Stimulated activated CD4-positive, alpha-beta T cell treated with anti-CD3 and anti-CD28 coated beads, Interleukin-2, amount 100 ng/mL, for 48 hours (primary cell): ENCODE measurements at places on chromosomes 11 and 22.

DNA sequence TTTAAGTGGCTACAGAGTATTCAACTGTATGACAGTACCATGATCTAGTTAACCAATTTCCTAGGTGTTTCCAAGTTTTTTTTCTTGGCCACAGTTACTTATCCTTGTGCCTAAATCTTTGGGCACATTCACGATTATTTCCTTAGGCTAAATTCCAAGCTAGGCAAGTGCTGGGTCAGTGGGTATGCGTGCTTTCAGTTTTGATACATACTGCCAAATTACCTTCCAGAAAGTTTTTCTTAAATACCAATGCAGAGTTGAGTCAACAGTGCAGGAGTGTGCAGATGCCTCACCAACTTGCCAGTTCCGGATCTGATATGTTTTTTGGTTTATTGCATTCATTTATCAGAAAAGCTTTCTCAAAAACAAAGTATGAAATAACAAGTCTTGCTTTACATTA lies 67.9 kb upstream of the OR4B1 start:
- DNase-seq: no peak

DNA sequence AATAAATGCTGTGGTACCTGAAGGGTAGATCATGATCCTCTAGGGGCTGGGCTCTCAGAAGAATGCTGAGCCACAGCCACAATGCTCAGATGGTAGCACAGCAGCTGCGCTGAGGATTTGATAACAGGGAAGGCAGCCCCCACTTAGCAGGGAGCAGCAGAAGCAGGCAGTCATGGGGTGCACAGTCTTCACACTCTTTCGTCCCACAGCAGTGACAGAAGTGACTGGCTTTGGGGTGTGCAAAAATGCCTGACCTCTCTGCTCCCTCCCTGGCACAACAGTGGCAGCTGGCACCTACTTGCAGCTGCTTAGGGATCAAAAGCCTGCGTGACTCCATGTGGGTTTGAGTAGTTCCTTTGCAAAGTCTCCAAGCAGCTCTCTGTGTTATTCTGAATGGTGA lies 1349.8 kb upstream of the RAG2 start:
- DNase-seq: no peak

DNA sequence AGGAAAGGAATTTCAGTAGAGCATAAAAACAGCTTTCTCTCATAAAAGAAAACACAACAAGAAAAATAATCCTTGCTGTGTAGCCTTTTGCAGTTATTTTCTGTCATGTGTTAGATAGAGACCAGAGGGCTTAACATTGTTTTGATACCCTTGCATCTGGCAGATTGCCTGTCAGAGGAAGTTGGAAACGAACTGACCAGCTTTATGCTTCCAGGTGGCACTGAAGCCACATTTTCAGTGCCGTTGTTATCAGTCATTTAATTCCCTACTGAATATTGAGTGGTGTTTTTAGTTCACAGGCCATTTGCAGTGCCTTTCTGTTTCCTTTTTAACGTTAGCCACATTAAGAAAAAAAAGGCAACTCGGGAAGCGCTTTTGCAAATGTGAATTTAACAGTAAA lies 21.5 kb upstream of the RAG2 start:
- no peak for DNase-seq

- DNase-seq: no peak
These were observed 5.3 kb downstream of the KCNE3 start for GRCh38 chr11:74462009-74462408.
